Central memory CD4-positive, alpha-beta T cell (primary cell): ENCODE measurements at places on chromosomes 7 and 10.
A peak's percentile ranks its signal among the peaks of the same experiment; 100 is the strongest.

DNA sequence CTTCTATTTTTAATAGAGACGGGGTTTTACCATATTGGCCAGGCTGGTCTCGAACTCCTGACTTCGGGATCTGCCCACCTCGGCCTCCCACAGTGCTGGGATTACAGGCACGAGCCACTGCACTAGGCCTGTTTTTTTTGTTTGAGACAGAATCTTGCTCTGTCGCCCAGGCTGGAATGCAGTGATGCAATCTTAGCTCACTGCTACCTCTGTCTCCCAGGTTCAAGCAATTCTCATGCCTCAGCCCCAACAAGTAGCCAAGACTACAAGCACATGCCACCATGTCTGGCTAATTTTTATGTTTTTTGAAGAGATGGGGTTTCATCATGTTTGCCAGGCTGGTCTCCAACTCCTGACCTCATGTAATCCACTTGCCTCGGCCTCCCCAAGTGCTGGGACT lies 73.7 kb downstream of the TYW1B start:
- DNase-seq = no peak

DNA sequence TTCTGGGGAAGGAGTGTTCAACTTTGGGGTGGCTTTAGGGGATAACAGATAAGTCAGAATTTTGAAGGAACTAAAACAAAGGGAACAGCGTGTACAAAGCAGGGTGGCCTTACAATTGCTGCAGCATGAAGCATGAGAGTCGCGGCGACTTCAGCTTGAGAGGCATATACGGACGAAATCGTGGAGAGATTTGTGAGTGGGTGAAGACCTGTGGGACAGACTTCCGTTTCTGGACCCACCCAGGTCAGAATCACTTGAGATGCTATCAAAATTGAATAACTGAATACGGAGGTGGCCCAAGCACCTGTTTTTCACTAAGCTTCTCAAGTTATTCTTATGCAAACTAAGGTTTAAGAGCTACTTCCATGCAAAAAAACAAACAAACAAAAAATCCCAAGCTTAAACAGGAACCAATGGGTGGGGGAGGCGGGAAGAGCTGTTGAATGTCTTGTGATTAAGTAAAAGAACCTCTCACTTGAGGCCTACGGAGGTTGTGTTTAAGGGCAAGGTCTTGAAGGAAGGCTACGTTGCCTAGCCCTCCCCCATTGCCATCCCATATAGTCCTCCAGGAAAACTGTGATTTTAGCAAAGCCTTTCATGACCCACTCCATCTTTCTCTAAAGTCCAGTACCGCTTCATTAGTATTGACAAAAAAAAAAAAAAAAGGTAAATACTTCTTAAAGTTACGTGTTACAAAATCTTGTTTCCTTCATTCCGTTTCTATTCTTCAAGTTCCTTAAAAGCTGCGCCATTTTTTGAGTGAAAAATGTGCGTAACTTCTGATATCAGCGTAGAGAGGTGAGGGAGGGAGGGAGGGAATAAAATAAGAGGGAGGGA lies 1.3 kb upstream of the TRIM24 start:
- no peak for DNase-seq

- DNase-seq = no peak
Measured at GRCh38 chr7:92769844-92770243, 66.5 kb downstream of the CDK6 start.

- DNase-seq = no peak
Measured at GRCh38 chr10:111076682-111077478, at the start of gene ADRA2A. TSS of gene ADRA2A (plus strand) at chr10:111077029. CDS start at chr10:111077997, 968 bp downstream.

DNA sequence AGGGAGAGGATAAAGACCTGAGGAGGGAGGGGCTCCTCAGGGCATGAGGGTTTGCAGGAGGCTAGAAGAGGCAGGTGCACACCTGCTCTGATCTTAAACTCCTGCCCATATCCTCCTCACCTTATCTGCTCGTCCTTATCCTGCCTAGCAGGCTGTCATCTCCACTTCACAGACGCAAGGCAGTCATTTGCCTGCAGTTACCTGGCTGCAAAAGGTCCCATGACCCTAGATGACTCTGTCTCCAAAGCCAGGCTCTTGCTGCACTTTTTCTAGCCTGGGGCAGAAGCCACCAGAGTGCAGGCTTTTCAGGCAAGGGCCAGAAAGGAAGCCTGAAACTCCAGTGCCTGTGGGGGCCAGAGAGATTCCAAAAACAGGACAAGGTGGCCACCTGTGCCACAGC lies 1.7 kb upstream of the ZNF853 start:
- no peak for DNase-seq

DNA sequence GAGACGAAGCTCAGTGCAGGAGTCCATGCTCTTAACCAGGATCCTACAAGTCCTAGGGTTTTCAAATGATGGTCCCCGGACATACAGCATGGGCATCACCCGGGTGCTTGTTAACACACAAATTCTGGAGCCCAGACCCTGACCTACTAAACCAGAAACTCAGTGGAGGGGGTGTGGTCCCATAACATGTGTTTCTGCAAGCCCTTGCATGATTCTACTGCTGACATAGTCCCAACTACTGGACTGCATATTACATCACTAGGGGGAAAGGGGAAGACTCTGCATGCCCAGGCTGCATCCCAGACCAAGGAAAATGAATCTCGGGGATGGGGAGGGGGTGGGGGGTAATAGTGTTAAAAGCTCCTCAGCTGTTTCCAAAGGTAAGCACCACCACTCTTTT lies 40.3 kb downstream of the GRB10 start:
- DNase-seq = no peak

- DNase-seq = no peak
Measured at GRCh38 chr7:36607721-36608095, 116.6 kb downstream of the AOAH start.

- DNase-seq = no peak
Measured at GRCh38 chr7:136617176-136617575, 251.3 kb upstream of the CHRM2 start.

GRCh38 chr7:44995555-44996493 lies 4.2 kb upstream of the CCM2 start:
- peak; percentile 63 for DNase-seq

DNA sequence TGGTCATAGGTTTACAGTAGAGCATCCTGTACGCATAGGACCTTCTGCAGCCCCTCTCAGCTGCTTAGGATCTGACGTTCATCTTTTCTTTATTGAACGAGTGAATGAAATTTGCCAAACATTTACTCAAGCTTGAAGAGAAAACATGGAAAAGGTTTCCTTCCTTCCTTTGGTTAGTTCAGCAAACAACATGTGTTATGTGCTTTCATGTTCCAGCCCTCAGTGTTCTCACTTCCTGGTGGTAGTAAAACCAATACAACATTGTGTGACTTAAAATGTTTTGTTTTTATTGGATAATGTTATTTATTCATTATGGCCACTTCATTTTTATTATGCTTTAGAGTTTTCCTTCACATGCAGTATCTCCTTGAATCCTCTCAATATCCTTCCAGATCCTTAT lies 1.4 kb upstream of the CDCA7L start:
- DNase-seq = no peak

- DNase-seq = no peak
Measured at GRCh38 chr7:106170651-106171050, 58.5 kb upstream of the SYPL1 start.

DNA sequence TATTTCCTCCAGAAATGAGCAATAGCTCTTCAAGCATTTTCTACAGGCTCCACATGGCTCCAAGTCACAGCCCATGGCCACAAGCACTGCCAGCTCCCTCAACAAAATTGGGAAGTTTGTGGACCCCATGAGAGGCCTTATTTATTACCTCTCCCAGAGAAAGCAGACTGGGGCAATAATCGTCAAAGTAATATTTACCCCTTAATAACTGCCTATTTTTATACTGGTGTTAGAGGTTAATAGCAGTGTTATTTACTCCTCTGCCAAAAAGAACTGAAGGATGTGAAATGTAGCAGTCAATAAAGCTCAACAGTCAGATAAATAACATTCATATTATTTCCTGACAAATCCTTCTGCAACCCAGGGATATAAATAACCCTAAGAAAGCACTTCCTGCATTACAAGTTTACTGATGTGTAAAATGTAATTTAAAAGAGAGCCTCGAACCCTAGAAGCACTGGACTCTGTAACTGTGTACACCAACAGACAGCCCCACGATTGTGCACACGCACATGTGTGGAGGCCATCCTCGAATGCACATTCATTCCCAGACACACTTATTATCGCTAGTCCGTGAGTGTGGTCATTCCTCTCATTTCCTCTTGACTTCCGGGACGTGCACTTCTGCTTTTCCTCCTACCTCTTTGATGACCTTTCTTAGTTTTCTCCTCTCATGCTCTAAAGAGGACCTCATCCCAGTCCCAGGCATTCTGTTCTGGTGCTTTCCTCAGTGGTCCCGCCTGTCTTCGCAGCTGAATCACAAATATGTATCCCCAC lies 157.4 kb downstream of the EVX1 start:
- DNase-seq = no peak

GRCh38 chr10:123743441-123744223 lies 77.5 kb downstream of the GPR26 start:
- DNase-seq = no peak

DNA sequence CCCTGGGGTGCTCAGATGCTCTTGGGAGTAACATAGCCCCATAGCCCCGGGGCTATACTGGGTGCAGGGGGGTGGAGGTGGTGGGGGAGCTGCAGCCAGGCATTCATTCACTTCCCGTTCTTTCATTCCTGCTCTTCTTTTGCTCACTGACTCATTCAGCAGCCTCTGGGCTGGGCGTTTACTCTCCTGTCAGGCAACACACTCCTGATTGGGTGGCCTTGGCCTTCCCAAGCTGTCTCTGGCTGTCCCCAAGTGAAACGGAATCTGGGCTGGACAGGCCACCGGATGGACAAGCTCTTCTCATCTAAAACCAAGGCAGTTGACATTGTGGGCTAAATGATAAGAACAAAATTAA lies 34.6 kb downstream of the CHST3 start:
- DNase-seq = no peak

- DNase-seq = no peak
Measured at GRCh38 chr10:62166331-62167131, 102.1 kb downstream of the RTKN2 start.

DNA sequence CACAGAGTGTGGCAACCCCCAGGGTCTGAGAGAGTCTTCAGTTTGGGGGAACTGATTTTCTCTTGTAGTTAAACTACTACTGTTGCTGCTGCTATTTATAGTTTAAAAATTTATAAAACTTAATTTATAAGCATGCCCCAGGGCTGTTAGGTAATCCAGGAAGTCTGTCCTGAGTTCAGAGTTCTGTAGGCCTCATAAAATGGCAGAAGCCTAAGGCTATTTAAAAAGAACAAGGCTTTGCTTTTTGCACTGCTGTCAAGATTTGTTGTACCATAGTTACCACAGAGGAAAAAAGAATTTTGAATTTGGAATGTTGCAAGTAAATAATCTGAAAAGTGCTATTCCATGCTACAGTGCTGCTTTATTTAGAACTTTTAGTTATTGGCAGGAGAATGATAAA lies 66.1 kb downstream of the AGK start:
- DNase-seq = no peak

- DNase-seq = no peak
Measured at GRCh38 chr10:100524638-100525037, 5.0 kb upstream of the SEC31B start.

DNA sequence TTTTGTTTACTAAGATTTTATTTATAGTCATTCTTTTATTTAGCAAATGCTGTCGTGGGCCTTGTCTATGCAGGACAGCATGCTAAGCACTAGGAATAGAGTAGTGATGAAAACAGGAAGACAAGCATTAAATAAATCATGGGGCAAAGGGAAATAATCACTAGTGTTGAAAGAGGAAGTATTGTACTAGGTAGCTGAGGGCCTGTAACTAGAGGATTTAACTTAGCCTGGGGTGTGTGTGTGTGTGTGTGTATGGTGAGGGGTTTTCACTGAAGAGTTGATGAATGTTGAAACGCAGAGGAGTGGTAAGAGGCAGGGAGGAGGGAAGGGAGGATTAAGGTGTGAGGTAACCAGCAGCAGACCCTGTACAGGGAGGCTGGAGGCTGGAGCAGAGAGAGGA lies 446.4 kb downstream of the SDK1 start:
- DNase-seq = no peak

DNA sequence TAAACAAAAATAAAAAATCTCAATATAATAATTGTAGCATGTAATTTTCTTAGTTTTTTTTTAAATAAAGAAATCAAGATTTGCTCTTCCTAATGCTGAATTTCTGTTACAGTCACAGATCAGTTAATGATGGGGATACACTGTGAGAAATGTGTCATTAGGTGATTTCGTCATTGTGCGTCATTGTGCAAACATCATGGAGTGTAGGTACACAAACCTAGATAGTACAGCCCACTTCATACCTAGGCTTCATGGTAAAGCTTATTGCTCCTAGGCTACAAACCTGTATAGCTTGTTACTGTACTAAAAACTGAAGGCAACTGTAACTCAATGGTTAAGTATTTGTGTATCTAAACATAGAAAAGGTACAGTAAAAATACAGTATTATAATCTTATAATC lies 74.4 kb upstream of the LSM8 start:
- DNase-seq = no peak

- peak; percentile 68 for DNase-seq
Measured at GRCh38 chr7:142807855-142808460, 37.2 kb downstream of the PRSS2 start.

DNA sequence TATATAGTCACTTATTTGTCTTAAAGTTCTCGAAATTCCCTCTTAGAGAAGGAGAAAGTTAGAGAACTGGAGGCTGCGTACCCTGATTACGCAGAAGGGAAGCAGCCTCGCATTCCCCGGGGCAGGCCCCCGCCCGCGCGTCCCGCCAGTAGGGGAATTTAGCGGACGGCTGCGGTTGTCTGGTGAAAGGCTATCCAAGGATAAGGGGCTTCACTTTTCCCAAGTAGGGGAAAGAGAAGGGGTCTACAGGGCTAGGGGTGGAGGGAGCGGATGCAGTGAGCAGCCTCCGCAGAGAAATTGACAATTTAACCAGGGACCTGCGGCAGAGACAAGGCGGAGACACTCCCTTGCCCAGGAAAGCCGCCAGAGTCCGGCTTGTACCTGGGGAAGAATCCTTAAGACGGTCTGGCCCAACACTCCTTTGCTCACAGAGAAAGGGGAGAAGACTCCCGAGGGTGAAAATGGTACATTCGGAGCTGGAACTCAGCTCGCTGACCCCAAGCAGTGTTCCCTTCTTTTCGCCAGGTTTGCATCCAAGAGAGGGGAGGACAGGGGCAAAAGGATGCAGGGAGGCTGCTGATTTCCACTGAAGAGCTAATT lies 994 bp upstream of the MAGI2 start:
- no peak for DNase-seq

DNA sequence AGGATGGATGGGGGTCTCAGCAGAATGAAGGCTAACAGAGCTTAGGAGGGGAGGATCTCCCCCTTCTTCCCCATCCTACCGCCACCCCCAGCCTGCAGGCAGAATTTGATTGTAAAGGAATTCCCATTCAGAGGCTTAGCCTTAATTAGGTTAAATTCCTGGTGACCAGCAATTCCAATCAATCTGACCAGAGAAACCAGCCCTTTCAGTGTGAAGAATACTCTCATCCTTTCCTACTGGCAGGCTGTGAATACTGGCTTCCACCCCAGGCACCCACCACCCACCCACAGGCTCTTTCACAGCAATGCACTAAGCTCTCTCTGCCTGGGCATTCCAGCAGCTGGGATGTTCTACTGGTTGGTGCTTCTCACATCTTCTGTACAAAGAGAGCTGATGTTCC lies 137.9 kb upstream of the LYZL1 start:
- no peak for DNase-seq
